Calu3 (cell line): ENCODE measurements at places on chromosomes 3 and 15.

- DNase-seq, result no peak
Observed at GRCh38 chr15:98843844-98844243, 163.7 kb downstream of the PGPEP1L start.

- no peak for DNase-seq
Observed at GRCh38 chr3:161905520-161906132, 409.0 kb downstream of the OTOL1 start.

- DNase-seq, result no peak
Observed at GRCh38 chr3:26406636-26407035, 215.9 kb upstream of the LRRC3B start.

- DNase-seq, result peak; percentile 36
Observed at GRCh38 chr3:189165092-189165612, 6.6 kb upstream of the TPRG1 start.

DNA sequence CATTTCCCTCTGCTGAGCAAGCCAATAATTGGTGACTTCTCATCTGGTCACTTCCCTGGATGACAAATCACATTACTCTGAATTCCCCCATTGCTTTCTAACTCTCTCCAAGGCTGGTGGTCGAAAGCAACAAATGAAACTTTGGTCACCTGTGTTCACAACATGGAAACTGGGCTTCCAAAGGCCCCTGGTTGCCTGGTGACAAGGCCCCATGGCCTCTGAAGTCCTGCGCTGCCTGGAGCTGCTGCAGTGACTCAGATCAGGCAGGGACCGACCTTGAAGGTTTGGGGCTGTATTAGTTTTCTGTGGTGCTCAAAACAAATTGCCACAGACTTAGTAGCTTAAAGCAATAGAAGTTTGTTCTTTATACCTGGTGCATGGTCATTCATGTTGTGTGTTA, 345.3 kb downstream of the WDR72 start:
- DNase-seq, result no peak

DNA sequence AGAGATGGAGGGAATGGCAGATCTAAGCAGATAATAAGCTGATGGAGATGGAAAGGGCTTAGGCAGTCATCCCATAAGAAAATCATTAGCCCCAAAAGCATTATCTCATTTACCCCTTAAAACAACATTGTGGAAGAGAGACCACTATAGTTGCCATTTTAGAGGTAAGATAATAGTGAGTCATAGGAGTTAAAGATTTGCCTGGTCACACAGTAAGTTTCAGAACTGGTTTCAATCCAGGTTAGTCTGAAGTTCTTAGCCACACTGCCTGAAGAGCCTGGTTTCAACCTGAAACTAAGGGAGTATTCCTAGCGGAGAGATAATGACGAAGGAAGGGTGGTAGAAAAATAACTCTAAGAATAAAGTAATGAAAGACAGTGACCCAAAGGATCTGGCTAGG, 13.0 kb upstream of the UBR1 start:
- DNase-seq, result no peak

- DNase-seq, result no peak
Observed at GRCh38 chr3:122745369-122746021, 48.1 kb downstream of the HSPBAP1 start.

- peak; percentile 76 for DNase-seq
Observed at GRCh38 chr3:197478746-197479668, 76.8 kb downstream of the BDH1 start.

DNA sequence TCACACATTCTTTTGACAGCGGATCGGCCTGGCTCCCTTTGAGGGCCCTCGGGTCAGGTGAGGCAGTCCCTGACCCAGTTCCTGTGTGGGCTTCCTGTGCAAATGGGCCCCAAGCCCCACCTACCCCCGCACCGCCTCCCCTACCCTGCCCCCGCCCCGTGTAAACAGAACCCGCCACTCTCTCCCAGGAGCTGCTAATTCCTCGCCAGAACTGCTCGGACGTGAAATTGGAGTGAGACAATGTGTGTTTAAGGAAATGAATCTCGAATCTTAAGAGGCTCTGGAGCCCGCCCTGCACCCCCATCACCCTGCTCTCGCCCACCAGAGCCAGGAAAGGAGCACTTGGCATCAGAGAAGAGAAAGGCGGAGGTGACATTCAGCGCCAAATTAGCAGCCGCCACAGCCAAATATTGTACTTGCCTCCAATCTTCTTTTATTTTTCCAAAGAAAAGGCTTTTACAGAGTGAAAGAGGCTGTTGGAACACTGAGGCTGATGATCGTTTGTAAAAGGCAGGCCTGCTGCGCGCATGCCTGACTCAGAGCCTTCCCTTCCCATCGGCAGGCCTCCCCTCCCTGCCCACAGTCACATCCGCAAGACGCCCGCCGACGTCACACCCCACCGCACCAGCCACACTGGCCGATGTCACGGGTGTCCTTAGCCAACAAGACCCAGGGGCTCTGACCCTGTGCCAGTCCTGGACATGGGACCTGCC, 53.1 kb downstream of the CACNA2D2 start:
- no peak for DNase-seq

- DNase-seq, result no peak
Observed at GRCh38 chr15:64009241-64009640, 37.0 kb downstream of the DAPK2 start.

DNA sequence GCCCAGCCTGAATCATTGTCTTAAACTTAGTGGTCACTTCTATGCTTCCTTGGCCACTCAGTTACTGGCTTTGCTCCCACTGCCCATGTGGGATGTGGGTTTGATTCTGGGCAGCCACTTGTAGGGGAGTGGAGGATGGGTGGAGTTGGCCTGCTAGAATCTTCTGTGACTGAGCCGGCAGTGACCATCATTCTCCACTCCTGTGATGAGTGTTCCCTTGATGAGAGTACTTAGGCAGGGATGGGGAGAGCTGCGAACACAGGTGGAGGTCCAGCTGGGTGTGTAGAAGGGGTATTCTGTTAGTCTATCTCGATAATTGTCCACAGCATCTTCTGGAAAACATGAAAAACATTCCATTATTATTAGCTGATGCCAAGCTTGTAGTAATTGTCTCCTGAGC, 8.0 kb downstream of the TM6SF1 start:
- no peak for DNase-seq

DNA sequence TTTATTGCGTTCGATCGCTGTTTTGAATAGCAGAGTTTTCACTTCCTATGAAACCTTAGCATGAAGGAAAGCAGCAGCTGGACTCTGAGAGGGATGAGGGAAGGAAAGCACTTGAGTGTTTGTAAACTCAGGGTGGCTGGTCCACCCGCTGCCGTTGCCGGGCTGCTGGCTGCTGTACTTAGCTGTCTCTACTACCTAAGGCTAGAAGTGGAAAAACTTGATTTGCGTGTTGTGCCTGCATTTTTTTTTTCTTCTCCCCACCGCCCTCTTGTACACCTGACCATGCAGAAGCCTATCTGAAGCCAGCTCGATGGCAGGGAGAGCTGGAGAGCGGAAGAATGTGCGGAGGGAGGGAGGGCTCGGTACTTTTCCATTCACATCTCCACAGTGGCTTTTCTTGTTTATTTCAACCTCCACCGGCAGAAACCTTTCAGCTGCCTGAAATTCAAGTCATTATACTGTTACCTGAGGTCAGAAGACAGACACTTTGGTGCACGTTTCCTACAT, 4.8 kb upstream of the BCL6 start:
- DNase-seq, result peak; percentile 93

GRCh38 chr3:46934072-46934471, 42.5 kb downstream of the CCDC12 start:
- DNase-seq, result no peak

GRCh38 chr15:24772266-24772665, 96.7 kb downstream of the NPAP1 start:
- DNase-seq, result no peak
